MV-4-11 (cell line): ENCODE measurements at places on chromosomes 7 and 10.

- DNase-seq, result no peak
Observed at GRCh38 chr10:101001659-101002035, 2.0 kb downstream of the LZTS2 start.

GRCh38 chr7:157622000-157622399 is 285.2 kb downstream of the DNAJB6 start:
- DNase-seq, result no peak

GRCh38 chr10:12243864-12244620 is 48.1 kb downstream of the CDC123 start:
- DNase-seq, result peak; percentile 79

DNA sequence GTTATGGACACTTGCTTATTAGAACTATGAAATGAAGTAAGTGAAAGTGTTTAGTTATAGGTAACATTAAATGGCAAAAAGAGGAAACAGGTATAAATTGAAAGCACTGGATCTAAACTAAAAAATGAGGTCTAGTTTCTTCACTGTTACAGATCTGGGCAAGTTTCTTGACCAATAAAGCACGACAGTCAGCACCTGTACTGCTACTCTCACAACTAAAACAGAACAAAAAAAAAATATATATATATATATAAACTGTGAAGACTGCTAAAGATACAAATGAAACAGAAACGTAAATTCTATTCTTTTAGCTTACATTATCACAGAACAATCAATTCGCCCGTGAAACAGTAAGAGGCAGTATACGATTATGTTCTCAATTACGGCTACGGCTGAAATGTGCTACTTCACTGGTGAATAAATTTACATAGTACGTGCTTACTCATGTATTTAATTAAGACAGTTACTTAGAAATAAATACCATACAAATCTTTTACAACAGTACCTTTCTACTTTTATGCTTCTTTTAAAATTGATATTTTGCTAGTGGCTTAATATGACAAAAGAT is 4.2 kb downstream of the AHR start:
- peak; percentile 20 for DNase-seq

DNA sequence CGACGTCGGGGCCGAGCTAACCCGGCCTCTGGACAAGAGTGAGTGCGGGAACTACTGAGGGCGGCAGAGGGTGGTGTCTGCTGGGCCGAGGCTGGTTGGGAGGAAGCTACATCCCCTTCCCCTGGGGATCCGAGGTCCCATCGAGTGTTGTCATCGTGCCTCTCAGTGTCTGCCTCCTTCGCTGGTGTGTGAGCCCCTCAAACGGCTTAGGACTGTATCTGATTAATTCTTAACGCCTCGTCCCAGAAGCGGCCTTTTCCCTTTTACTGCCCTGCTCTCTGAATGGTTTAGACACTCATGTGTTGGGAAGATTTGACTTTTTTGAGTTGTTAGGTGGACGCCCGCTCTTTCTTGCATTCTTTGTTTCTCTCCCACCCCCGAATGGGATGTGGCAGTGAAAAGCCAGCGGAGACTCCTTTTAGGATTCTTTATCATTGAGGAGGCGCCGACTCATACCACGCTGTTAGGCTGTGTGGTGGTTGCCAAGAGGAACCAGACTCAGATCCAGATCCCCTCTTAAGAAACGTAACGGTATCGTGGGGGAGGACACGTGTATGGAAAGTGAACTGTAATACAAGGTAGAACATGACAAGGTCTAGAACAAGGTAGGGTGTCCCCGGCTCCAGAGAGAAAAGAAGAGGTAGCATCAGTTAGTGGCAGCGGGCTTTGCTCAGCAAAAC is 631 bp downstream of the SUPV3L1 start:
- DNase-seq, result peak; percentile 39

- no peak for DNase-seq
Observed at GRCh38 chr7:55052741-55053427, 34.1 kb downstream of the EGFR start.

GRCh38 chr10:71213761-71214440 is 1.5 kb downstream of the UNC5B start:
- DNase-seq, result no peak

- DNase-seq, result no peak
Observed at GRCh38 chr10:130576427-130576826, 440.2 kb downstream of the GLRX3 start.

- DNase-seq, result no peak
Observed at GRCh38 chr7:128304212-128304611, 39.5 kb downstream of the RBM28 start.
